ENCODE measurements at places on chromosomes 3 and 15. TPM values are rescaled to one million over a fixed set of nuclear protein-coding genes. Genes with fewer than 3 reads are reported as not detected.
A peak's percentile ranks its signal among the peaks of the same experiment; 100 is the strongest.

- no peaks in the 10 kb centered on the region for H3K36me3 ChIP-seq
- no peaks in the 10 kb centered on the region for H3K27me3 ChIP-seq
- no peak overlapping the region for H3K4me3 ChIP-seq
- no peak for DNase-seq
- no peak overlapping the region for H3K27ac ChIP-seq
These were observed 22.2 kb upstream of the GOLIM4 start for GRCh38 chr3:168117853-168118313.

GRCh38 chr15:91223863-91224262 is 123.8 kb downstream of the SV2B start:
- DNase-seq: no peak
- no peaks in the 10 kb centered on the region for H3K36me3 ChIP-seq
- peaks cover 27% of the 10 kb centered on the region for H3K27me3 ChIP-seq
- no peak overlapping the region for H3K4me3 ChIP-seq

- DNase-seq: no peak
- no peaks in the 10 kb centered on the region for H3K4me1 ChIP-seq
- no peak overlapping the region for H3K4me3 ChIP-seq
- H3K27ac ChIP-seq: no peak overlapping the region
These were observed 13.0 kb upstream of the PIGZ start for GRCh38 chr3:196981657-196982056.

DNA sequence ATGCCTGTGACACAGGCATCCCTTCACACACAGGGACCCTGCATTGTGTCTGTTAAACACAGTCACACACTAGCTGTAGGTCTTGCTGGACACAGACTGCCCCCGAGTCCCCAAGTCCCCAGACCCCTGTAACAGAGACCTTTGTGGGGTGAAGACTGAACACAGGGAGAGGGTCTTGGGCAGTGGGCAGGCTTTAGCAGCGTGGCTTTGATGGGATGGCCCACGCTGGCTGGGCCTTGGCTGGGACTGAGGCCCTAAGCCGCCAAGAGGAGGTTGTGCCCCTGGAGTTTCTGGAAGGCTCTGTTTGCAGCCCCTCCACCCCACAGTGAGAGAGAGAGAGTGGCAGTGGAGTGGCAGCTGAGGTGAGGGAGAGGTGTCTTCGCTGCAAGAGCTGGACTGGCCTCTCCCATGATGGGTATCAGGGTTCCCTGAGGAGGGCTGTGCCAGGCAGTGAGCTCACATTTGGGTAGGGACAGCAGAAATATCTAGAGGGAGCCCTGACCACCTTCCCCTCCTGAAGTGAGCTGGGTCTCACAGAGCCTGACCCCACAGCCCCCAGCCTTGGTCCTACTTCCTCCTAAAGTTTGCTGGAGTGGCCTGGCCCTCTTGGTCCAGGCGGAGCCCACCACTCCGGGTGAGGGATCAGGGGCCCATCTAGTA is 635 bp upstream of the VILL start:
- no peak overlapping the region for H3K4me3 ChIP-seq
- no peaks in the 10 kb centered on the region for H3K36me3 ChIP-seq
- no peak overlapping the region for H3K27ac ChIP-seq

DNA sequence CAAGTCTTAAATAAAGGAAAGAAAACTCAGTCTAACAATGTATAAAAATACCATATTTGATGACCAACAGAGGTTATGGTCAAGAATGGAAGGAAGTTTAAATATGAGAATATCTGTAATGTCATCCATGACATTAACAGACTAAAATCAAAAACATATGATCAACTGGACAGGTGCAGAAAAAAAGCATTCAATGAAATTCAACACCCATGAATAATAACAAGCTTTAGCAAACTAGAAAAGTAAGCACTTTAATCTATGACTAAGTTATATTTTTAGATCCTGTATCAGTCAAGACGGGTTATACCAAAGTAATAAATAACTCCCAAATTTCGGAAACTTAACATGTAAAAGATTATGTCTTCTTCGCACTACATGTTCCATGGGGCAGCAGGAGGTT is 61.8 kb downstream of the CFAP20DC start:
- H3K27me3 ChIP-seq: peaks cover 9% of the 10 kb centered on the region
- H3K27ac ChIP-seq: no peak overlapping the region
- H3K4me3 ChIP-seq: no peak overlapping the region
- DNase-seq: no peak
- no peaks in the 10 kb centered on the region for H3K4me1 ChIP-seq

GRCh38 chr3:126355251-126355650 is 2.0 kb downstream of the KLF15 start:
- H3K4me1 ChIP-seq: peaks cover 9% of the 10 kb centered on the region
- H3K27ac ChIP-seq: no peak overlapping the region
- DNase-seq: no peak
- H3K4me3 ChIP-seq: peak overlapping the region; percentile 10
- no peaks in the 10 kb centered on the region for H3K36me3 ChIP-seq
- peaks cover 33% of the 10 kb centered on the region for H3K27me3 ChIP-seq

The ITIH1 gene
- total RNA-seq: not detected

The LMAN1L gene
- total RNA-seq: not detected

All from activated CD4-positive, alpha-beta T cell treated with anti-CD3 and anti-CD28 coated beads for 36 hours (primary cell).